ENCODE measurements at places on chromosomes 3 and 15.

- DNase-seq, result no peak
Observed at GRCh38 chr3:45765958-45766357, 30.4 kb downstream of the SLC6A20 start.

GRCh38 chr15:69976366-69976994, 121.2 kb downstream of the TLE3 start:
- DNase-seq, result peak; percentile 36

GRCh38 chr3:183506674-183507320, 48.7 kb downstream of the KLHL6 start:
- DNase-seq, result no peak

- no peak for DNase-seq
Observed at GRCh38 chr15:50774450-50774849, 8.9 kb upstream of the SPPL2A start.

DNA sequence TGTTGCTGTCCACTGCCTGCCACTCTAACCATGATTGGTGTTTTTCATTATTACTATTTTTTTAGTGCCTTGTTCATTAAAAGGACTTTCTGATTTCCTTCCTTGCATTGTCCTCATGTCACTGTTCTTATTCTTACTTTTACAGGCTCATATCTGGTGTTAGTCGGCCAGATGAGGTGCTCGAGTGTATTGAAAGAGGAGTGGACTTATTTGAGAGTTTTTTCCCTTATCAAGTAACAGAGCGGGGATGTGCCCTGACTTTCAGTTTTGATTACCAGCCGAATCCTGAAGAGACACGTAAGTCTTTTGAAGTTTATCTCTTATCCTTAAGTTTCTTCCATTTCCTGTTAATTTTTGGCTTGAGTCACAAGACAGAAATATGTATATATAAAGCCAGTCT, 23.2 kb downstream of the QTRT2 start:
- no peak for DNase-seq

DNA sequence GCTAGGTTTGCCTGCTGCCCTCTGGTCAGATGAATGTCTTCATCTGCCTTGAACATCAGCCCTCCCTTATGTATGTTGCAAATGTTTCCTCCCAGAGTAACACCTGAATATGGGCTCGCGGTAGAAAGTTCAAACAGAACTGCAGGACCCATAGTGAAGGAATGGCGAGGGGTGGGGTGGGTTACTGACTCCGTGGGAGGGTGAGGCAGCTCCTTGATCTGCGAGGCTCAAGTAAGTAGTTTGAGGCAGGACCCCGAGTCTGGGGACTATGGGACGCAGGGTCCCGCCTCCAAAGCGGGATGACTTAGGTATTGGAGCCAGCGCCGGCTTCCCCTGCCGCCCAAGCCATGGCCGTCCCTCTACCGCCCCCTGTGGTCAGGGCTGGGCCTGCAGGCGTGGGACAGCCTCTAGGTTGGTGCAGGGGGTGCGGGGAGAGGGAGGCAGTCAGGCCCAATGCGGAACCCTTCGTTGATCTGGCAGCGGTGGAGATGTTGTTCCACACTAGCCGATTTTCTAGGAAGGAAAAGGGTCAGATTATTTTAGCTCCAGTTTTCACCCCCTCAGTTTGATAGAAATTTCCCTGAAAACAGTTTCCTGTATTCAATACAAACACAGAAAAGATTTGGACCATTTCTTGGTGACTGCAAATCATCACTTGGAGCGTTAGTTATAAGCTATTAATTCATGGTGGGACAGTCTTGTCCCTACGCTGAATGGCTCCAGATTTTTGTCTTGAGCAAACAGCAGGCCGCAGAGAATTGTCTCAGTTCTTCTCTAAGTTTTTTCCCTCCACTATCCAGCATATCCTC, 72.3 kb downstream of the CORO2B start:
- DNase-seq, result peak; percentile 20

GRCh38 chr3:120824613-120825012, 82.1 kb downstream of the GTF2E1 start:
- DNase-seq, result no peak

DNA sequence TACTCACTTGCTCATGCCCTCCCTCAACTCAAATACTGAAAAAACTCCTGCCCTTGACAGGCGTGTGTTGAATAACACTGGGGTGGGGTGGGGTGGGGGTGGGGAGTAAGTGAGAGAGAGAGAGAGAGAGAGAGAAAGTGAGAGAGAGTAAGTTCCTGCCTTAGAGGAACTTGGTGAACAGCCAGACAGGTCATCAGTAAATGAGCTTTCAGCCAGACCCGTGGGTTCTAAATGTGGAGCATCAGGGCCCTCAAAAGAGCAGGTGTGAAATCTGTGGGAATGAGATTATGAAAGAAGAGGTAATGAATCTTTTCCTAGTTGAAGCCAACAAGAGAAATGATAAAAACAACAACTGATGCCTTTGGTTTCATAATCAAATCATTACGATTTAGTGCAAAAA, 134.4 kb upstream of the FAM3D start:
- no peak for DNase-seq

- DNase-seq, result no peak
Observed at GRCh38 chr3:146387566-146387965, 81.8 kb downstream of the PLSCR2 start.

GRCh38 chr3:184691397-184692231, 20.2 kb downstream of the MAGEF1 start:
- no peak for DNase-seq

GRCh38 chr15:99645543-99645935, 79.8 kb downstream of the MEF2A start:
- no peak for DNase-seq

DNA sequence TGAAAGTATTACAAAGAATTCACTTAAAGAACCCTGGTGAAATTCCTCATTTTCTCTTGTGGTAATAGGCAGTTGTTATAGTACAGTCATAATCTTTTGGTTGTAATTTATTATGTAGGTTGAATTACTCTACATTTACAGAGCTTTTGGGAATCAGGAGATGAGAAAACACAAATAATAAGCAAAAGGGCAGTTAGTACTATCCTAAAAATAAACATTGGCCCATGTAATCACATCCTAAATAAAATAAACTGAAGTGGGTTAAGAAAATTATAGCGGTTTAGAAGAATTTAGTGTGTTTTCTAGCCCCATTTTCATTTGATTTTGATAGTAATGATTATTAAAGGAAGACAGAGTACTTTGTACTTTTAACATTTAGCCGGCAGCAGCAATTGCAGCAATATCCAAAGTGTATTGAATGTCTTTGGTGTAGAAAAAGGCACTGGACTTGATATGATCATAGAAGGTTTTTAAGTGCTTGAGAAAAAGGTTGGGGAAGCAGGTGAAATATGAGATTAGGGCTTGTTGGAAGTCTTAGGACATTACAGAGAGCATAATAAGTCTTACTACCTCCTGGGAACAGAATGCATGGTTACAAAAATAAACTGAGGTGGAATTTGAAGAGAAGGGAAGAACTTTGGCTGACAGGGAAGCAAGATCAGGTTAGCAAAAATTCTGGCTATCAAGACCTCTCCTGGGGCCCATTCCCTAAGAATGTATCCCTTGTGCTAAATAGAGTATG, 79.9 kb downstream of the MBNL1 start:
- no peak for DNase-seq
